Regular cardiac myocyte (primary cell): ENCODE measurements at places on chromosomes 3 and 15. TPM values are rescaled to one million over a fixed set of nuclear protein-coding genes. Genes with fewer than 3 reads are reported as not detected.

The RSL24D1 gene
- total RNA-seq: 64.4 and 94.7 TPM in 2 replicates

The TTLL13 gene
- not detected in 2 replicates for total RNA-seq

The VPS18 gene
- total RNA-seq: 47.9 and 49.5 TPM in 2 replicates

The MYRIP gene
- total RNA-seq: under 0.01 and 1.2 TPM in 2 replicates

The SHC4 gene
- total RNA-seq: 3.5 and 6.5 TPM in 2 replicates

The CLDN1 gene
- total RNA-seq: 0.38 and 2.0 TPM in 2 replicates

The LYZL4 gene
- total RNA-seq: 0.19 TPM in 1 of 2 replicates, not detected in the other

The NR1I2 gene
- 0.28 TPM in 1 of 2 replicates, not detected in the other for total RNA-seq

The CNBP gene
- 269 and 284 TPM in 2 replicates for total RNA-seq

The KCNAB1 gene
- 0.19 and 4.8 TPM in 2 replicates for total RNA-seq

The CSTA gene
- 0.58 and 2.0 TPM in 2 replicates for total RNA-seq

The ARL13B gene
- 8.7 and 11.9 TPM in 2 replicates for total RNA-seq

The ARPIN gene
- total RNA-seq: 7.6 and 11.3 TPM in 2 replicates

The CCDC9B gene
- 16.9 and 18.0 TPM in 2 replicates for total RNA-seq

The KBTBD8 gene
- total RNA-seq: 2.8 and 6.3 TPM in 2 replicates

The TRPM1 gene
- under 0.01 TPM in 1 of 2 replicates, not detected in the other for total RNA-seq

The UROC1 gene
- not detected in 2 replicates for total RNA-seq

The PP2D1 gene
- not detected in 2 replicates for total RNA-seq

The CDC25A gene
- total RNA-seq: 2.5 and 25.7 TPM in 2 replicates

The GOLGA6L2 gene
- not detected in 2 replicates for total RNA-seq

The GAP43 gene
- total RNA-seq: 0.56 and 1.2 TPM in 2 replicates

The TGM4 gene
- total RNA-seq: not detected in 2 replicates

The PEX5L gene
- under 0.01 TPM in 2 replicates for total RNA-seq

The GOLGA6A gene
- total RNA-seq: under 0.01 and 0.28 TPM in 2 replicates

The HYAL3 gene
- 5.2 and 6.8 TPM in 2 replicates for total RNA-seq

The CPNE4 gene
- not detected in 2 replicates for total RNA-seq

The MED12L gene
- total RNA-seq: 0.19 and 0.28 TPM in 2 replicates

The GOLGA8G gene
- not detected in 2 replicates for total RNA-seq

The ATP13A5 gene
- total RNA-seq: not detected in 2 replicates

The CHST13 gene
- not detected in 2 replicates for total RNA-seq

The CHRM5 gene
- not detected in 2 replicates for total RNA-seq

The RBPMS2 gene
- total RNA-seq: not detected in 2 replicates

The FAM81A gene
- total RNA-seq: 0.28 and 0.38 TPM in 2 replicates

The NMNAT3 gene
- 0.19 and 1.1 TPM in 2 replicates for total RNA-seq

The SMAD6 gene
- 20.1 and 24.0 TPM in 2 replicates for total RNA-seq

The MNS1 gene
- total RNA-seq: 0.85 and 4.8 TPM in 2 replicates
